Kidney epithelial cell (primary cell): ENCODE measurements at places on chromosomes 3 and 15.

DNA sequence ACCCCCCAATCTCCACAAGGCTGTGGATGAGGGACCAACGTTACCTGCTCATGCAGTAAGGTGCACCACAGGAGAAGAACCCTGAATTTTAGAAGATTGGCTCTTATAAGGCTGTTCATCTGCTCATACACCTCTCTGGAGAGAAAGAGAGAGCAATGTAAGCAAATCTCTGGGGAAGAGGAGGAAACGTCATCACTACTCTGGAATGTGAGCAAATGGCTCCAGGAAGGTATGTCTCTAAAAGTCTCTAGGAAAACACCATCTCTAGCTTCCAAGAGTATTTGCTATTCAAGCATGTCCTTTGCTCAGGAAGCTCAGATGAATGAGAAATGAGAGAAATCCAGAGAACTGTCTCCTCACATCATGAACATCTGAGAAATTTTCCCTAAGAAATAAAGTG is 235.4 kb downstream of the TBL1XR1 start:
- DNase-seq, result peak; percentile 29

GRCh38 chr3:94175677-94176076 is 112.8 kb downstream of the NSUN3 start:
- DNase-seq, result no peak

DNA sequence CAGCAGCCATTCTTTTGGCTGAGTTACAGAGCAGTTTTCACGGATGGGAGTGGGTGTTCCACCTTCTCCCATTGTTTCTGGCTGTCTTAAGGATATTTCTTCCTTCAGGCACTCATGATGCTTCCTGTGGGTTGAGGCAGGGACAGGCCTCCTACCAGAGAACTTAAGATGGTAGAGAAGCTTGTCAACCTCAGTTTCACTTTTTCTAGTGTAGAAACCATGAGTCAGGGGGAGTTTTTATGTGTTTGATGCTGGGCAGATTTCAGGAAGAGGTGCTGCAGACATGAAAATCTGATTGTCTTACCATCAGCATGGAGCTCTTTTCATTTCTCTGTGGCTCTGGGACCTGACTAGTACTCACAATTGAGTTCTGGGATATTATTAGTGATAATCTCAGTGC is 48.7 kb upstream of the VEPH1 start:
- no peak for DNase-seq

GRCh38 chr3:36394176-36394575 is 13.9 kb downstream of the STAC start:
- no peak for DNase-seq

DNA sequence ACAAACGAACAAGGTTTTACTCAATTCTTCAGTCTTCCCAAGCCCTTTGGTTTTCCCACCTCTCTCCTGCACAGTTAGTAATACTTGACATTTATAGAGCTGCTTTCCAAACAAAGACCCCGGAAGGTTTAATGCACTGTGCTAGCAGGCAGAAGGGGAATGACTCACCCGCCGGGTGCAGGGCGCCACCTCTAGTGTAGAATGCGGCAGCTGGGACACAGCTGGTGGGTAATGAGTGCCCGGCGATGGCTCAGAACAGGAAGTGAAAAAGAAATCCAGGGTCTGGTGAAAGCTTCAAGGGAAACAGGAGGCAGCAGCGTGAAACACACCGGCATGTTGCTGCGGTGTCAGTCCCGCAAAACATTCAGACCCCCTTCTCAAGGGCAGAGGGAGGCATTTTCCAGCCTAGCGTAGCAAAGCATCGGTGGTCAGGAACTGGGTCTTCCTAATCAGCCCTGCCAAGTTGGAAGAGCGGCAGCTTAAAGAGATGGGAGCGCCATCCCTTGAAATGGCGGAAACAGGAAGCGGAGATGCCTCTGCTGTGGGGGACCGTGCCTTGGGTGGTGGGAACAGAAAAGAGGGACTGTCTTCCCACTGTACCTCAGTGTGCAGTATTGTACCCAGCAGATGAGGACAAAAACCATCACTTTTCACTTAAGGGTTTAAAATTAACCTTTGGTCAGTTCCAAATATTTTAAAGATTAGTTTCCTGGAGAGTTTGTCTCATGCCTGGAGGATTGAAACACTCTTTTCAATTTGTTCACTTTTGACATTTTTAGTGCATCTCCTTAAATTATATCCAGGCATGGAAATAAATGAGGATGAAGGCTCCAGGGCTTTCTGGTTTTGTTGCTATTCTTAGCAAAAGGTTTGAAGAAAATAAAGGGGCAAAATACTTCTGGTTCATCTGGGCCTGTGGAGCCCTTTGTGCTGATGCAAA is 160.7 kb upstream of the MCTP2 start:
- DNase-seq, result peak; percentile 57

GRCh38 chr3:139308560-139308959 is 35.3 kb upstream of the MRPS22 start:
- peak; percentile 71 for DNase-seq

DNA sequence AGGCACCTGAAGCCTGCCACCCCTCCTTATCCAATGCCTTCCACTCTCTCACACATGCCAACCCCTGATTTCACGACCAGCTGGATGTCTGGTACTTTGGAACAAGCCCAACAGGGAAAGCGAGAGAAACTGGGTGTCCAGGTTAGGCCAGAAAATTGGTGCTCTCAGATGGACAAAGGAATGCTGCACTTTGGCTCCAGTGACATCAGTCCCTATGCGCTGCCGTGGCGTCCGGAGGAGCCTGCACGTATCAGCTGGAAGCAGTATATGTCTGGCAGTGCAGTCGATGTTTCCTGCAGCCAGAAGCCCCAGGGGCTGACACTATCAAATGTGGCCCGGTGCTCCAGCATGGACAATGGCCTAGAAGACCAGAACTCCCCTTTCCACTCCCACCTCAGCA is 45.2 kb downstream of the CDAN1 start:
- no peak for DNase-seq

DNA sequence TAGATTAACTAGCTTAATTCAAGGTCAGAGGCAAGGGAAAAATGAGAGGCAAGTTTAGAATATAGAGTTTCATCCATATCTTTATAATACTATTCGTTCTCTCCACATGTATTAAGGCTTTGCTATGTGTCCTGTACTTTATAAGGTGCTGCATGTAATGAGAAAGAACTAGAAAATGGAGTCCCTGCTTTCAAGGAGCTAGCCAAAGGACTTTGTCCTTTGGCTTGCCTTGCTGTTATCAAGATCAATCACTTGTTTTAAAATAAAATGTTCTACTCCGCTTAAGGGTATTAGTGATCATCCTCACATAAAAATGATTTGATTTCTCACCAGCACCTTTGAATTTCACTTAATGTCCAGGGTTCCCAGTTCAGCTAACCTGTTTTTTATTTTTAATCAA is 470.9 kb downstream of the WDR72 start:
- no peak for DNase-seq

- no peak for DNase-seq
Measured at GRCh38 chr3:194352667-194353246, 1.6 kb upstream of the CPN2 start.

- DNase-seq, result no peak
Measured at GRCh38 chr15:79549196-79549595, 117.1 kb downstream of the MINAR1 start.

GRCh38 chr3:50302095-50303012 is 1.0 kb downstream of the HYAL1 start:
- no peak for DNase-seq

- DNase-seq, result no peak
Measured at GRCh38 chr3:177358091-177358976, 161.1 kb upstream of the TBL1XR1 start.

DNA sequence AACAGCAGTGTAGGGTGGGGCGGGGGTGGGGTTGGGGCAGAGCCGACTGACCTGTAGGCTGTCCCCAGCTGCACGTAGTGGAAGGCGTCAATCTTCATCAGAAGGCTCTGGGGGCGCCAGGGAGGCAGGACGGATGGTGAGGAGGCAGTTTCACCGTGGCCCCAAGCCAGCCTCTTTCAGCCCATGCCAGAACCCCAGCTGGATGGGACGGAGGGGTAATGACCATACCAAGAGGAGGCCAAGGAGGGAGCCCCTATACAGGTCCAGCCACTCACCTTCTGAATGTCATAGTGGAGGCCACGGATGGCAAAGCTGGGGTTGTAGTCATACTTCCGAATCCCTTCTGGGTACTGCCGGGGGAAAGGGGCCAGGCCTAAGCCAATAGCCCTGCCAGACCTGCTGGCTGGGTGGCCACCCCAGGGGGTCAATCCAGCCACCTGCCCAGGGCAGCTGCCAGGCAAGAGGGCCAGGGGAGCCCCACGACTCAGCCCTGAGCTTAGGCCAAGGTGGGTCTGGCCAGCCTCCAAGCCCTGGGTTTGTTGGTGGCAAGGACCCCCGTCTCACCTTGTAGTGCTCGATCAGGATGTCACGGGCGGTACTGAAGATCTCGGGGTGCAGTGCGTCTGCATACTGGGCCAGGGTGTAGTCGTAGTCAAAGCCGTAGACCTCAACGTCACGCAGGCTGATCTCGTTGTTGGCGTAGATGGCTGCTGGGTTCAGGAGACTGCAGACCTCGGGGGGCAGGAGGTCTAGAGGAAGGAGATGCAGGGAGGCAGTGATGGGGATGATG is 4.9 kb downstream of the NT5DC2 start:
- DNase-seq, result no peak

- DNase-seq, result no peak
Measured at GRCh38 chr3:22288756-22289155, 537.7 kb upstream of the ZNF385D start.

GRCh38 chr15:30062881-30063280 is 19.9 kb upstream of the GOLGA8J start:
- no peak for DNase-seq

GRCh38 chr3:78670746-78671145 is 1097.1 kb downstream of the ROBO1 start:
- DNase-seq, result no peak

DNA sequence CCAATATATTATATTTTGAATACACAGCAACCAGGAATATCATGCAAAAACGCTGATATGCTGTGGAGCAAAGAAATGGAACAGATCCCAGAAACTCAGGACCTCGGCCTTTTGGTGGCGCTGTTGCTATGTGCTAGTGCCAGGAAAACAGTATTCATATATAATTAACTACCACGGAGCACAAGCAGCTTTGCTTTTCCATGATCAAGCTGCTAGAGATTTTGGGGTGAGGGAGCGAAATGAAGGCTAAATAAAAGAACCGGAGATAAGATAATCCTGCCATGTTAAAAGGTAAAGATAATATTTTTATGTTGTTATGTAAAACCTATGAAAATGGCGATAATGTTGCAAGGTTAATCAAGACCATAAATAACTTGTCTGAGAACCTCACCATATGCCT is 157.7 kb upstream of the FAM3D start:
- peak; percentile 19 for DNase-seq

GRCh38 chr15:71104636-71105035 is 10.6 kb upstream of the THSD4 start:
- DNase-seq, result no peak

DNA sequence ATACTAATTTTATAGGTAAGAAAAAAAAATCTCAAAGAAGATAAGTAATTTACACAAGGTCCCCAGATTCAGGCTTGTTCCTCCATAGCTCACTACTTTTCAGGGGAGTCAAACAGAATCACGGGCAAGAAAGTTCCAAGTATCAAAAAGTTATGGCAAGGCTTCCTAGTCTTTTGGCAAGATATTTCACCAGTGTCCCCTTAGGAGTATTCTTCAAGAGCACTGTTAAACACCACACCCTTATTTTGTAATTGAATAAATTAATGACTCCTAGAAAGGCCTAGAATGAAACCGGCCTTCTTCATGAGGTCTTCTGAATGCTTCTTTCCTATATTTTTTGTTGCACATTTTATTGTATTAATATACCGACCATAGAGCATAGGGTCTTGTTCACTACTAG is 109.7 kb downstream of the MYLK start:
- no peak for DNase-seq

DNA sequence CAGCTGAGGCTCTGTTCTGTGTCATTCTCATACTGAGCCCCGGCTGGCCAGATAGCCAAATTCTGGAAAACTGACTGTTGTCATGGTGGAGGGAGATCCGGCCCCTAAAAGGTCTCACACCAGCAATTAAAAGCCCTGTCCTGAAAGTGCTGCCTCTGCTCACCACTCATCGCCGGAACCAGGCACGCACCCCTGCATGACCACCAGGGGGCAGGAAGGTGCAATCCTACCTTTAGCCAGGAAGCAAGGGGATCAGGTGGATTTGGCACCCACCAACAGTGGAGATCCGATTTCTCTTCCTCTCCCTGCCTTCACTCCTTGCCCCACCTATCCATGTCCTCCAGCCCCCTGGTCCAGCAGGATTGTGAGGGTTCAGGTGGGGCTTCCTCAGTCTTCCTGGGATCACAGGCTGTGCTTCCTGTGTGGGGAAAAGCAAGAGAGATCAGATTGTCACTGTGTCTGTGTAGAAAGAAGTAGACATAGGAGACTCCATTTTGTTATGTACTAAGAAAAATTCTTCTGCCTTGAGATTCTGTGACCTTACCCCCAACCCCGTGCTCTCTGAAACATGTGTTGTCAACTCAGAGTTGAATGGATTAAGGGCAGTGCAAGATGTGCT is 16.1 kb upstream of the CACNA2D2 start:
- no peak for DNase-seq

GRCh38 chr15:69623392-69624154 is 171.0 kb downstream of the RPLP1 start:
- no peak for DNase-seq

- no peak for DNase-seq
Measured at GRCh38 chr15:68683551-68683950, 104.8 kb downstream of the CORO2B start.

DNA sequence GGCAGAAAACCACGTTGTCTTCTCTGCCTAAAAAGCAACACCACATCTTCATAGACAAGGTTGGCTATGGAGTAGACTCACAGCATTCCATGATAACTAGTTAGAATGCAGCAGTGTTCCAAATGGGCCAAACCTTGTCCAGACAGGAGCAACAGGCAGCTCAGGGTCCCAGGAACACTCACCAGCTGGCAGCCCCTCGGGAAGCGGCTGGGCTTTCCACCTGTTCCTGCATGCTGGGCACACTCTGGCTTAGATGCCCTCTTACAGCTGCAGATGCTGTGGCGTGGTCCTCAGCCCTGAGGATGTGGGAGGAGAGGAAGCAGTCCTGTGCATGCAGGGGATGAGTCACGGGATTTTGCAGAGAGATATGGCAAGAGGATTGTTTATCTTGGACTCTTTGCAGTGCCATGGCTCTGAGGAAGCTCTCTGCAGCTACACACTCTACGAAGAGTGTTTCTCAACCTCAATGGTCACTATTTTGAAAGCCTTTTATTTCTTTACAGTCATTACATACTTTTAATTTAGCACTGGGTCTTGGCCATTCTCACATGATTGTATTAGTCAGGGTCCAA is 11.3 kb downstream of the NRROS start:
- peak; percentile 92 for DNase-seq

- no peak for DNase-seq
Measured at GRCh38 chr15:85365980-85366379, 14.4 kb upstream of the AKAP13 start.
